ENCODE measurements at places on chromosomes 4 and X.

DNA sequence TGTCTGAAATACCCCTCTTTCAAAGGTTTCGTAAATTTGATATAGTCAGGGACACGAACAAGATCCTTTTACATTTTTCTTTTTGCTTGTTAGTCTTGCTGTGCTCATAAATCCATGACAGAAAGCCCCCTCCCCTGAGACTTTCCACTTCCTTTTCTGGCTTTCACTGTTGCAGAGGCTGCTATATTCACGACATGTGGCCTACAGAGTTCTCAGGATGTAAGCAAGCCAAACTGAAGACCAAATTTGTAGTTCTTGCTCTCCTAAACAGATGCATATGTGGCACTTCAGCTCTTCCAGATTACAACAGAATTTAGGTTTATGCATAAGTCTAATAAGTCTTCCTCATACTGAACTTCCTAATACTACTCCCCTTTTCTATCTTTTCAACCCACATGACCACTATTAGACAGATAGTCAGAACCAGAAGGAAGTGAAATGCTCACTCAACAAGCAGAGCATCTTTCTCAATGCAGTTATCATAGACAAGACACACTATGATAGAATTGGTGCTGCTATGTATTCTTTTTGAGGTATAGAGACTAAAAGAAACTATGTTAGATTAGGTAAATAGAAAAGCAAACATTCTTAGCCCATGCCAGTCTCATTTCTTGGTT, 15.0 kb downstream of the BTK start:
- no peak for DNase-seq

- DNase-seq = peak; percentile 43
Measured at GRCh38 chr4:87973283-87974169, 2.0 kb upstream of the SPP1 start.

- DNase-seq = no peak
Measured at GRCh38 chrX:153410373-153410772, 899 bp upstream of the ZFP92 start.

GRCh38 chrX:9670136-9670814, 95.4 kb downstream of the GPR143 start:
- no peak for DNase-seq

GRCh38 chr4:146401274-146401673, 120.5 kb downstream of the SLC10A7 start:
- DNase-seq = no peak

- DNase-seq = no peak
Measured at GRCh38 chr4:93184053-93184452, 644.5 kb upstream of the ATOH1 start.

DNA sequence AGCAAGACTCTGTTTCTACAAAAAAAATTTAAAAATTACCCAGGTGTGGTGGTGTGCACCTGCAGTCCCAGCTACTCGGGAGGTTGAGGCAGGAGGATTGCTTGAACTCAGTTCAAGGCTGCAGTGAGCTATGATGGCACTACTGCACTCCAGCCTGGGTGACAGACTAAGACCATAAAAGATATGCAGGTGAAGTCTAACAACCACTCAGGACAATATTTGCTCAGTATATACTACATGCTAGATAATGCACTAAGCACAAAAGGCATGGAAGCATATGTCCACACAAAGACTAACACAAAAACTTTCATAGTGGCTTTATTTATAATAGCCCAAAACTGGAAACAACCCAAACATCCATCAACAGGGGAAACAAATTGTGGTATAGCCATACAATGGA, 57.7 kb upstream of the TXK start:
- DNase-seq = no peak

DNA sequence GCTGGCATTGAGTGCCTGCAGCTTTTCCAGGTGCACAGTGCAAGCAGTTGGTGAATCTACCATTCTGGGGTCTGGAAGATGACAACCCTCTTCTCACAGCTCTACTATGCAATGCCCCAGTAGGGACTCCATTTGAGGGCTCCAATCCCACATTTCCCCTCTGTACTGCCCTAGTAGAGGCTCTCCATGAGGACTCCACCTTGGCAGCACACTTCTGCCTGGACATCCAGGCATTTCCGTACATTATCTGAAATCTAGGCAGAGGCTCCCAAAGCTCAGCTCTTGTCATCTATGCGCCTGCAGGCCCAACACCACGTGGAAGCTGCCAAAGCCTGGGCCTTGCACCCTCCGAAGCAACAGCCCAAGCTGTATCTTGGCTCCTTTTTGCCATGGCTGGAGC, 8.4 kb upstream of the SMAD1 start:
- no peak for DNase-seq

GRCh38 chr4:170030121-170030520, 3.9 kb upstream of the MFAP3L start:
- no peak for DNase-seq
